Activated CD8-positive, alpha-beta memory T cell treated with anti-CD3 and anti-CD28 coated beads, Interleukin-2, amount 10 ng/mL, durations not matched to agents 7 days and 5 days (primary cell): ENCODE measurements at places on chromosomes 12 and 14. TPM values are rescaled to one million over a fixed set of nuclear protein-coding genes. Genes with fewer than 3 reads are reported as not detected.

The SOAT2 gene
- total RNA-seq = 1.1 TPM

The VEZT gene
- total RNA-seq = 52.3 TPM

The VRTN gene
- total RNA-seq = not detected

The DDX24 gene
- total RNA-seq = 211 TPM

The NEUROD4 gene
- not detected for total RNA-seq
